ENCODE measurements at places on chromosomes 3 and 15.
A peak's percentile ranks its signal among the peaks of the same experiment; 100 is the strongest.

DNA sequence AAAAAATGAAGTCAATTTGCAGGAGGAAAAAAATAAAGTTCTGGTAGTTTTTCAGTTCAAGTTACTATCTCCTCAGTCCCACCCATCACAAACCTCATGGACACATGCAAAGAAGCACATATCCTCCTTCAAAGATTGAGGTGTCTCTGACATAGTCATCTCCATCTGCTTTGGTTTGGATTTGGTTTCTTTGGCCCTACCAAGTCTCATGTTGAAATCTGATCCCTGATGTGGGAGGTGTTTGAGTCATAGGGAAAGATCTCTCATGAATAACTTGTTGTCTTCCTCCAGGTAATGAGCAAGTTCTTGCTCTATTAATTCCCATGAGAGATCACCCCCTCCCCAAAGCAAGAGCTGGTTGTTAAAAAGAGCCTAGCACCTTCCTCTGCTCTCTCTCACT is 446.8 kb downstream of the IGSF11 start:
- no peaks in the 10 kb centered on the region for H3K4me1 ChIP-seq
- no peak overlapping the region for H3K27ac ChIP-seq
- H3K4me3 ChIP-seq = no peak overlapping the region

- no peaks in the 10 kb centered on the region for H3K27me3 ChIP-seq
- H3K27ac ChIP-seq = no peak overlapping the region
Measured at GRCh38 chr15:94135486-94136147, 95.7 kb upstream of the MCTP2 start.

GRCh38 chr15:38080651-38081275 is 146.3 kb downstream of the TMCO5A start:
- no peak overlapping the region for H3K4me3 ChIP-seq
- no peaks in the 10 kb centered on the region for H3K27me3 ChIP-seq
- DNase-seq = no peak
- no peaks in the 10 kb centered on the region for H3K4me1 ChIP-seq
- no peaks in the 10 kb centered on the region for H3K36me3 ChIP-seq

GRCh38 chr3:103406320-103406850 is 971.6 kb downstream of the ZPLD1 start:
- no peak for DNase-seq
- no peak overlapping the region for H3K27ac ChIP-seq
- peaks cover 3% of the 10 kb centered on the region for H3K36me3 ChIP-seq

DNA sequence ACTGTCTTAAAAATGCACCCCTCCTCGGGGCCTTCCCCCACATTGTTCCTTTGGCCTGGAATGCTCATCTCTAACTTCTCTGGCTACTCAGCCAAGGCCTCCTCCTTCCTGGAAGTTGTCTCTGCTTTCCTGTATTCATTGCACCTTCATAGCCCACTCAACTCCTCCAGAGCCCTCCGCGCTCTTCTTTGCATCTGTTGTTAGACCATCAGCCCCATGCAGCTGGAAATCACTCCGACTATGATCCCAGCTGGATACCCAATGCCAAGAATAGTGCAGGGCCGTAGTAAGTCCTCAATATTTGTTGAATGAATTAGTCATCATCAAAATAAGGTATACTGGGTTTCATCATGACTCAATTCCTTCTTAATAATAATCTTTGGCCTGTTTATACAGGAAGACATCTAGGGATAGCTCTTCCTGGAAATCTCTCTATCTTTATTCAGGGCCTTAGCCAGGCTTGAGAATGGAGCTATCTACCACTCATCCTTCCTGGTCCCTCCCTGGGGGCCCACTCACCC is 112.7 kb downstream of the SYNPR start:
- no peaks in the 10 kb centered on the region for H3K36me3 ChIP-seq
- no peaks in the 10 kb centered on the region for H3K4me1 ChIP-seq
- H3K27me3 ChIP-seq = no peaks in the 10 kb centered on the region
- DNase-seq = no peak
- no peak overlapping the region for H3K4me3 ChIP-seq

DNA sequence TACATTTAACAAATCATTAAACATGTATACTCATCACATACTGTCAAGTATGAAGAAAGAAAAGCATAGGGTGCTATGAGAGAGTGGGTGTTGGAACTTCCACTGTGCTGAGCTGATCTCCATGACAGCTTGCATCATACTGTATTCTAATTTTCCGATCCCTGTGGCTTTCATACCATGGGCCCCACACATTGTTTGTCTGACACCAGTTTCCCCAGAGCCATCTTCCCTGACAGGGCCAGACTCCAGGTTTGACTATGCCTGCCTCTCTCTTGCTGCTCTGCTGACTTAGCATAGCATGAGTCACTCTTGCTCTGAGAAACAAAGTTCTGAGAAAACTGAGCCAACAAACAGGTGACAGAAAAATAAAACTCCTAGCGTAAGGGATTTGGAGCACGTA is 37.0 kb upstream of the CASR start:
- no peaks in the 10 kb centered on the region for H3K27me3 ChIP-seq
- DNase-seq = no peak
- H3K36me3 ChIP-seq = no peaks in the 10 kb centered on the region
- no peak overlapping the region for H3K4me3 ChIP-seq
- no peaks in the 10 kb centered on the region for H3K4me1 ChIP-seq
- H3K27ac ChIP-seq = no peak overlapping the region

GRCh38 chr15:20271647-20272046 is 270.0 kb downstream of the GOLGA6L6 start:
- H3K27ac ChIP-seq = no peak overlapping the region
- H3K27me3 ChIP-seq = no peaks in the 10 kb centered on the region
- H3K4me1 ChIP-seq = no peaks in the 10 kb centered on the region
- DNase-seq = no peak
- no peaks in the 10 kb centered on the region for H3K36me3 ChIP-seq

DNA sequence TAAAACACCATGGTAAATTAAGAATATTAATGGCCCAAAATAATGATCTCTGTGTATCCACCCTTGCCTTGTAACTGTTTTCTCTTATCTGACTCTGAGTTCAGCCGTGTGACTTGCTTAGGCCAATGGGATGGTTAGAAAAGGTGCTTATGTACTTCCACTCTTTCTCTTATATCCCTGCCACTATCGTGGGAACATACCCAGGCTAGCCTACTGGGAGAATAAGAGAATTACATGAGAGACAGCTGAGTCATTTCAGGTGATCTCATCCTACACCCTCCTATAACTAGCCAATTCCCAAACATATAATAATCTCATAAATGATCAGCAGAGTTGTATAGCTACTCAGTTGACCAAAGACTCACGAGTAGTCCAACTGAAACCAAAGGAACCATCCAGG is 98.3 kb upstream of the ABI3BP start:
- H3K4me3 ChIP-seq = no peak overlapping the region
- no peak overlapping the region for H3K27ac ChIP-seq
- H3K36me3 ChIP-seq = no peaks in the 10 kb centered on the region
- no peak for DNase-seq
- no peaks in the 10 kb centered on the region for H3K4me1 ChIP-seq

- no peaks in the 10 kb centered on the region for H3K27me3 ChIP-seq
- no peaks in the 10 kb centered on the region for H3K36me3 ChIP-seq
- H3K4me1 ChIP-seq = no peaks in the 10 kb centered on the region
- no peak for DNase-seq
- no peak overlapping the region for H3K4me3 ChIP-seq
Measured at GRCh38 chr3:99761415-99762165, 56.1 kb upstream of the CMSS1 start.

DNA sequence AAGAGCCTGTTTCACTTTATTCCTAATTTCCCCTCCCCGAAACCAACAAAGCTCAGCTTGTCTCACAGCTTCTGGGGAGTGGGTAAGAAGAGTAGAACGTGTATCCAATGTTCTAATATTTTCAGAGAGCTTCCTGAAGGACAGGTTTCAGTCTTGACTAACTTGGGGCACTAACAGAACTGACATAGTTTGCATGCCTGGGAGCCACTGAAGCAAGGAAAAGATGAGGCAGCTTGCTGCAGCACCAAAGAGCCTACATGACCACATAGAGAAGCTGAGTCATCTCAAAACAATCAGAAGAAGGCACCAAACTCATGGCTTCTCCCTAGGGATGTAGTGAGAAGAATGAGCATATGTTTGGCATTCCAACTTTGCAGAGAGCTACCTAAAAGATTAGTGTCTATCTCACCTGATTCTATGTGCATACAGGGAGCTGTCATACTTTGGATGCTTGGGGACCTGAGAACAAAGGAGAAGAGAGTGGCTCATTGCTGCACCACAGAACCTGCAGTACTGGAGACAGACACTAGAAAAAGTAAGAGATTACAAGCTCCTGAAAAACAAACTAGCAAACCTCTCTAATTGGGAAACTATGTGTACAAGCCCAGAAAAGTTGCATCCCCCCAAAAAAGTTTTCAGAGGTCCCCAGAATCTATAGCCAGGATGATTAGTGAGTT is 86.9 kb downstream of the DCLK3 start:
- no peaks in the 10 kb centered on the region for H3K27me3 ChIP-seq
- no peaks in the 10 kb centered on the region for H3K4me1 ChIP-seq
- no peak overlapping the region for H3K27ac ChIP-seq
- no peak overlapping the region for H3K4me3 ChIP-seq
- no peaks in the 10 kb centered on the region for H3K36me3 ChIP-seq
- DNase-seq = no peak

DNA sequence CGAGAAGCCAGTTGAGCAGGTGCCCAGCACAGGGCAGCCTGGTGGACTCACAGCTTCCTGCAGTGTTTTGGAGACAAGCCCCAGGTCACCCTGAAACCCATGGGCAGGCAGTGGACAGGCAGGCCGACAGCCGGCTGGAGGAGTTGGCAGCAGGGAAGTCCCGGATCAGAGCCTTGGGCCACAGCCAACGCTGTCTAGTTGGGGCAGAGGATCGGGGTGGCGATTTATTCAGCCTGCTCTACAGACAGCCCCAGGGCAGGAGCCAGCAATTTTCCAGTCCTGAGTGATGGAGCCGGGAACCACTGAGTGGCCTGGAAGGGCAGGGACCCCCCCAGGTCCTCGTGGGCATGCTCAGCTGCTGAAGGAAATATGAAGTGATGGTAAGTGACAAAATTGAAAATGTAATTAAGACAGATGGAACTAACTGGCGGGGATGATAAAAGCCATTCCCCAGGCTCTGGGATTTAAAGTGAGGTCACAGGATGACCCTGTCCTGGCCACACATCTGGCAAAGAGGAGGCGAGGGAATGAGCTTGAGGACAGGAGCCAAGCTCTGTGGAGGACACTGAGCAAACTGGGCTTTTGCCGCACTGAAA is 34.4 kb upstream of the TBC1D21 start:
- DNase-seq = peak; percentile 22
- no peaks in the 10 kb centered on the region for H3K36me3 ChIP-seq
- no peak overlapping the region for H3K4me3 ChIP-seq

GRCh38 chr3:138438896-138439295 is 4.5 kb downstream of the ESYT3 start:
- no peak for DNase-seq
- no peak overlapping the region for H3K4me3 ChIP-seq
- no peaks in the 10 kb centered on the region for H3K36me3 ChIP-seq
- no peaks in the 10 kb centered on the region for H3K27me3 ChIP-seq
- H3K27ac ChIP-seq = no peak overlapping the region
- H3K4me1 ChIP-seq = no peaks in the 10 kb centered on the region

GRCh38 chr3:194100856-194101390 is 35.0 kb upstream of the HES1 start:
- no peaks in the 10 kb centered on the region for H3K4me1 ChIP-seq
- no peaks in the 10 kb centered on the region for H3K36me3 ChIP-seq
- no peak for DNase-seq
- no peaks in the 10 kb centered on the region for H3K27me3 ChIP-seq
- no peak overlapping the region for H3K27ac ChIP-seq
- no peak overlapping the region for H3K4me3 ChIP-seq

GRCh38 chr15:75902129-75902557 is 1.5 kb upstream of the FBXO22 start:
- H3K27me3 ChIP-seq = no peaks in the 10 kb centered on the region
- H3K36me3 ChIP-seq = no peaks in the 10 kb centered on the region
- DNase-seq = no peak
- H3K4me1 ChIP-seq = no peaks in the 10 kb centered on the region

GRCh38 chr3:67526246-67526645 is 128.2 kb downstream of the SUCLG2 start:
- DNase-seq = no peak
- no peak overlapping the region for H3K4me3 ChIP-seq
- no peak overlapping the region for H3K27ac ChIP-seq
- no peaks in the 10 kb centered on the region for H3K4me1 ChIP-seq
- H3K27me3 ChIP-seq = no peaks in the 10 kb centered on the region

DNA sequence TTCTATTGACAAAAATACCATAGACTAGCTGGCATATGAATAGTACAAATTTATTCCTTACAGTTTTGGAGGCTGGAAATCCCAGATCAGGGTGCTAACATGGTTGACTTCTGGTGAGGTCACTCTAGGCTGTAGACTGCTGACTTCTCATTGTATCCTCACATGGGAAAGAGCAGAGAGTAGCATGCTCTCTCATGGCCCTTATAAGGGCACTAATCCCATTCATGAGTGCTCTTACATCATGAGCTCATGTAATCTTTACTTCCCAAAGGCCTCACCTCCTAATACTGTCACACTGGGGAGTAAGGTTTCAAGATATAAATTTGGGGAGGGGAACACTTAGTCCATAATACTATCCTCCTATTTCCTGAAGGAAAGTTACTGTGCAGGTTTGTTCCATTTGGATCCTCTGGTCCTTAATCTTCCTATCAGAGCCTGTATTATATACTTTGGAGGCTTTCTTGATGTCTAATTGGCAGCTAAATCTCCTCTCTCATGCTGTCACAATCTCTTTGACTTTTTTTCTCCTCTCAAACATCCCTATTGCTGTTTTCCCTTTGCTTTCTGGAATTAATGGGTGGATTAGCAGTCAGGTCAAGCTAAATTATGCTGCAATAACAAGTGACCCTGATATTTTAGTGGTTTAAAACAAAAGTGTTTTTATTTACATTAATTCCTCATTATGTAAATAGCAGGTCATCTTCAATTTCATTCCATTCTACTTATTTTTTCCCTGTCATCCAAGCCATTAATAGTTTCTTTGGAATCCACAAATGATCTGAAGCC is 23.1 kb upstream of the LEKR1 start:
- no peak for DNase-seq
- no peaks in the 10 kb centered on the region for H3K36me3 ChIP-seq
- H3K4me1 ChIP-seq = no peaks in the 10 kb centered on the region
- H3K27me3 ChIP-seq = no peaks in the 10 kb centered on the region
- no peak overlapping the region for H3K4me3 ChIP-seq
- no peak overlapping the region for H3K27ac ChIP-seq

GRCh38 chr3:182533394-182533793 is 259.9 kb upstream of the ATP11B start:
- H3K36me3 ChIP-seq = no peaks in the 10 kb centered on the region
- no peaks in the 10 kb centered on the region for H3K27me3 ChIP-seq
- no peak overlapping the region for H3K4me3 ChIP-seq
- no peaks in the 10 kb centered on the region for H3K4me1 ChIP-seq
- DNase-seq = no peak
- no peak overlapping the region for H3K27ac ChIP-seq

DNA sequence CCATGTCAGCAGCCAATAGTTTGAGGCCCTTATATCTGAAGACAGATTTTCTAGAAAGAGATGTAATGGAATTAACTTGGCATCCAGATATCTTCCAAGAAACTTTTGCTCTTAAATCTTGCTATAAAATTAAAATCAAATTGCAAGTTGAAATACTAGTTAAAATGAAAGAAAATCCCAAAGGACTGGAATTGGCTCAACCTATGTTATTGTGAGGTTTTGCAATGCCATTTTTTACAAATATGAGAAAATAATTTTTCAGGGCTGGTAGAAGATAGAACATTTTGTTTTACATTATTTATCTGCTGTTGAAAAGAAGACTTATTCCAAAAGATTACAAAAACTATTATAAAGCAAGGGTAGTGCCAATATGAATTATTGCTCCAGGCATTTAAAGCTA is 92.2 kb upstream of the AGTR1 start:
- H3K36me3 ChIP-seq = no peaks in the 10 kb centered on the region
- DNase-seq = no peak
- H3K4me3 ChIP-seq = no peak overlapping the region
- no peaks in the 10 kb centered on the region for H3K4me1 ChIP-seq

Measured in uterus (tissue), 4 donors.